Neural progenitor cell (in vitro differentiated cells): ENCODE measurements at places on chromosomes 13 and 19. TPM values are rescaled to one million over a fixed set of nuclear protein-coding genes. Genes with fewer than 3 reads are reported as not detected.

The FPR1 gene
- total RNA-seq = not detected in 2 replicates

The FPR3 gene
- total RNA-seq = not detected in 2 replicates

DNA sequence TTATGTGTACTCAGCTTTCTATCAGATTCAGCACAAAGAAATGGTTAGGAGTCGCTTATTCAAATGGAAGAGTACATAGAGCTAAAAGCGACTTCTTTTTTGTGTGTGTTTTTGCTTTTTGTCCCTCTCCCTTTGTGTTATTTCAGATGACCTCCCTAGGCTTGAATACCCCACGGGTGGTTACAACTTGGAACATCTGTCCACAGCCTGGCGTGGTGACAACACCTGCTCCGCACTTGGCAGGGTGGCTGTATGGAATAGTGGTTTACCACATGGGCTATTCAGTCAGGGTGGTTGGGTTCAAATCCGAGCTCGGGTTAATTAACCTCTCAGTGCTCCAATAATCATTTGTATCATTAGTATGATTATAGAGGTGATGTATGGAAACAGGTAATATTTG lies 151.6 kb upstream of the FREM2 start:
- H3K27ac ChIP-seq = no peak overlapping the region
- H3K4me1 ChIP-seq = no peaks in the 10 kb centered on the region
- no peak overlapping the region for H3K4me3 ChIP-seq
- DNase-seq = no peak
- no peaks in the 10 kb centered on the region for H3K27me3 ChIP-seq

- DNase-seq = no peak
- no peak overlapping the region for H3K27ac ChIP-seq
- no peaks in the 10 kb centered on the region for H3K4me1 ChIP-seq
- H3K36me3 ChIP-seq = no peaks in the 10 kb centered on the region
Measured at GRCh38 chr19:7356899-7357627, 8.3 kb downstream of the ARHGEF18 start.

GRCh38 chr13:97141564-97142005 lies 80.5 kb upstream of the MBNL2 start:
- H3K36me3 ChIP-seq = no peaks in the 10 kb centered on the region
- H3K27ac ChIP-seq = no peak overlapping the region
- DNase-seq = peak; percentile 26
